MCF 10A (cell line): ENCODE measurements at places on chromosomes 1 and 21. TPM values are rescaled to one million over a fixed set of nuclear protein-coding genes. Genes with fewer than 3 reads are reported as not detected.
A peak's percentile ranks its signal among the peaks of the same experiment; 100 is the strongest.

GRCh38 chr1:48333316-48333715 lies 110.8 kb downstream of the SLC5A9 start:
- no peak for DNase-seq

DNA sequence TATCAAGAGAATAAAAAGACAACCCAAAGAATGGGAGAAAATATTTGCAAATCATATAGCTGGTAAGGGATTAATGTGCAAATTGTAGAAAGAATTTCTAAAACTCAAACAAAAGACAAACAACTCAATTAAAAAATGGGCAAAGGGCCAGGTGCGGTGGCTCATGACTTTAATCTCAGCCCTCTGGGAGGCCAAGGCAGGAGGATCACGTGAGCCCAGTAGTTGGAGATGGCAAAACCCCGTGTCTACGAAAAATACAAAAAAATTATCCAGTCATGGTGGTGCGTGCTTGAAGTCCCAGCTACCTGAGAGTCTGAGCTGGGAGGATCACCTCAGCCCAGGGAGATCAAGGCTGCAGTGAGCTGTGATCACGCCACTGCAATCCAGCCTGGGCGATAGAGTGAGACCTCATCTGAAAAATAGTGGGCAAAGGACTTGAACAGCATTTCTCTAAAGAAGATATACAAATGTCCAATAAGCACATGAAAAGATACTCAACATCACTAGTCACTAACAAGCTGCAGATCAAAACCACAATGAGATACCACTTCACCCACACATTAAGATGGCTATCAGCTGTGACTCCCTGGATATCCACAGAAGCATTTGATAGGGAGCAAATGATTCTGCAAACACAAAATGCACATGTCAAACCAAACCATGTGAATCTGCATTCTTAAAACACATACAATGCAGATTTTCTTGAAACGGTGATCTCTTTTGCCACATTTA lies 20.9 kb downstream of the SLC30A1 start:
- no peak for DNase-seq

Gene GJC2
- total RNA-seq, result 9.0 and 18.5 TPM in 2 replicates

DNA sequence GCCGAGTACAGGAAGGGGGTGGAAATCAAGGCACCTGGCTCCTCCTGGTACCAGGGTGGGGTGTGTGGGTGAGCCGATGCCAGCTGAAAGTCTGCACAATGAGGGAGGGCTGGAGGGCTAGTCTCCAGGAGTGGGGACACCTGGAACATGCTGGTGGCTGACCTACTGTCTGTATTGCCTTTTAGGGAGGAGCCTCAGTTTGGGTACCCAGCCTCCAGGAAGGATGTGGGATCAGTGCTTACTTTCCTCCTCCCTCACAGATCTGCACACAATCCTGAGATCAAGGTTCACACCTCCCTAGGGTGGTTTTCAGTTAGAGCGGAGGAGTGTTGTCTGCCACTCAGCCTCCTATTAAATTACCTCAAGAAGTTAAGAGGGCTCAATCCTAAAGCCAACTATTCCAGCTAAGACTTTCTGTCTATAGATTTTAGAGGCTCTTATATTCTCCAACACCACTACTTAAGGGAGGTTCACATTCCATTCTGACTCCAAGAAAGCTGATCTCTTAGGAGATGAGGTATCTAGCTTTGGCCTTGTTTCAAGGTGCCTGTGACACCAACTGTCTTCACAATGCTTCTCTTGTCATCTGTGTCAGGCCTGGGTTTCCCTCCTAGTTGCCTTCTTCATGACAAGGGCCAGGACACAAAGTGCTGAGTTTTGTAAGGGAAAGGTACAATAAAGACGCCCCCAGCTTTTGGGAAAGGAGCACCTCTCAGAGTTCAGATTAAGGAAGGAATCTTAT lies 15.7 kb downstream of the SSR2 start:
- DNase-seq, result no peak

Gene ST6GALNAC3
- 0.37 and 0.82 TPM in 2 replicates for total RNA-seq

Gene SPRR4
- total RNA-seq, result not detected in 2 replicates

DNA sequence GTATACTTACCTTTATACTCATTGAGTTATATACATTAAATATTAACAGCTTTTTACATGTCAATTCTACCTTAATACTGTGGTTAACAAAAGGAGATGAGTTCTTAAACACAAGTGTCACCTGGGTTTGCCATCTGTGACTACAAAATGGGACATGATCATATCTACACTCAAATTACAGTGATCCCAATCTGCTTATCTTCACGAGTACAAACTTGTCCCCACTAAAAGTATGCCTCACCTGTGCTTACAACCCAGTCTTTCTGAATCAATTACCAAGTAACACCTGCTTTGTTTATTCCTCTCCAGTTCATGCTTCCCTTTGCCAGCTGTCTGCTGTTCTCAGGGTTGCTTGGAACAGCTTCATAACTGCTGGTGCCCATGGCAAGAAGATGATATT lies 8.8 kb downstream of the CD1E start:
- DNase-seq, result no peak

GRCh38 chr1:177632923-177633615 lies 336.8 kb downstream of the SEC16B start:
- DNase-seq, result no peak

Gene NMNAT2
- 4.7 and 10.8 TPM in 2 replicates for total RNA-seq

DNA sequence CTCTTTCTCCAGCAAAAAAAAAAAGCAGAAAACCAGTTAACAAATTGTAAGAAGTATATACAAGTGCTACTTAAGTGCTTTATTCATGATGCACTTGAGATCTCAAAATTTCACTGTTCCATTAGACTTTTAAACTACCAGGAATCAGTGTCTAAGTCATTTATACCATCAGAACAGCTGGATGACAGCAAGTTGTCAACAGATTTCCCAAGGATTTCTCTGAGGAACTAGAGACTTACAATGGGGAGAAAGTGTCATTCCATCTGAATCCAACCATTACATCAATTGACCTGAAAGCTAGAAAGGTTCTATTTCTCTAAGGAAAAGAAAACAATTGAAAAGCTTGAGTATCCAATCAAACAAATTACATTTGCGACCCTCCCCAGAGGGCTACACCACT lies 43.8 kb downstream of the USH2A start:
- no peak for DNase-seq

Gene C1orf141
- total RNA-seq, result not detected in 2 replicates

DNA sequence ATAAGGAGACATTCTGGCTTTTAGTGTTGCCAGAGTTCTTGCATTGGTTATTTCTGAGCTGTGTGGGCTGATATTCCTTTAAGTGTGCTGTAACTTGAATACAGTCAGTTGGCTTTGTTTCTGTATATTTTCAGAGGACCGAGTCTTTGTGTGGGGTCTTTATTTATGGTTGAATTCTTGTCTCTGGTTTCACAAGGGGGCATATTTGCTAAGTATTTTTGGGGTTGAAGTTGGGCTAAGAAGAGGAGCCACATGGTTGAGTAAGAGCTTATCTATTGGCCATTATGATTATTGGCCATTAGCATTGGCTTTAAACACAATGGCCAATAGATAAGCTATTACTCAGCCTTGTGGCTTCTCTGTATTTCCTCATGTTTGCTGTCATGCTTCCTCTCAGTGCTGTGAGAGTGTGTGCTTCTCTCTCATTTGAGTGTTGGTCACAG lies 26.3 kb upstream of the PTGFR start:
- DNase-seq, result no peak

Gene STXBP3
- 47.4 and 58.4 TPM in 2 replicates for total RNA-seq

Gene SLAMF9
- not detected in 2 replicates for total RNA-seq

- no peak for DNase-seq
Observed at GRCh38 chr1:214615871-214616270, 12.9 kb downstream of the CENPF start.

Gene TCP10L
- not detected in 2 replicates for total RNA-seq

DNA sequence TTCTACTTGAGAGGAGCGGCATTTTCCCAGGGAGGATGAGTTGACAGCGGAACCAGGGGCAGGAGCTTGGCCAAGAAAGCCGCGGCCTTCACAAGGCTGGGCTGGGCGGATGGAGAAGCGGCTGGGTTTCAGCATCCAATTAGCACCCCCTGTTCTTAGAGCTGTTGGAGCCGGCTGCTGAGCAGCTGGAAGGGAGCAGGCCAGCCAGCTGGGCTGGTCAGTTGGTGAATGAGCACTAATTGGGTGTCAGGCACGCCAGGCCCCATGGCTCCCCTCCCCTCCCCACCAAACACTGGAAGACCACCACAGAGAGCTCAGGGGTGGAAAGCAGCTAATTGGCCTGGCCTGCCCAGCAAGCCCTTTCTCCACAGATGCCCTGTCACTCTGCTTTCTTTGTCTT lies 245.6 kb downstream of the RRAGC start:
- no peak for DNase-seq

DNA sequence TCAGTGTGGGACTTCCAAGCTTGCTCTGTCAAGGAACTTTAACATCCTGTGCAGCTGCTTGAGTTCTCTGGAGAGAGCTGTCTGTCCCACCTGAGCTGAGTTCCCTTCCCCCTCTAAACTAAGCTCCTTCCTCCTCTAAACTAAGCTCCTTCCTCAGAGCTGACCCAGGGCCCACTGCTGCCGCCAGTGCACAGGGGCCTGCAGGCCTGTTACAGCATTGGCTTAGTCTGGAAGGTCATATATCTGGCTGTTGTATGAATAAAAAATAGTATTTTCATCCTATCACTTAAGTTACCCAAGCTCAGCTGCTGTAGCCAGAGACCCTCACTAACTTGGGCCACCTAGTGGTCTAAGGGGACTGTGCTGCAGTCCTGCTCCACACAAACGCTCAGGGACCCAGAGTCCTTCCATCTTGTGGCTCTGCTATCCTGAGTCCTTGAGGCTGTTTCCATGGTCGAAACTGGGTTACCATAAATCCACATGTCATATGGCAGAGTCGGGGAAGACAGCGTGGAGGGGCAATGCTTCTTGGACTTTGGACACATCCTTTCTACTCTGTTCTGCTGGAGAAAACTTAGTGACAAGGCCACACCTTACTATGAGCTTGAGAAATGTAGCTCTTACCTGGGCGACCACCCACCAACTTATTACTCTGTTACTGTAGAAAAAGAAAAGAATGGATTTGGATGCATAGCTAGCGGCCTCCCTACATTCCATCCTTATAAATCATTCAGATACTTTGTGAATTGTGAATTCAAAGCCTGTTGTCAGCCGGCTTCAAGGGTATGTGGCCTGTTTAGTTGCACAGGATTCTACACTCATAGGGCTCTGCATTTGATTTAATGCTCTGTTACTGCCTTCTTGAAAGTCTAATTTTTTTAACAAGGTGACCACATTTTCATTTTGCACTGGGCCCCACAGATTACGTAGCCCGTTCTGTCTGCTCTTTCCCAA lies 71.4 kb upstream of the GCLM start:
- DNase-seq, result no peak

- peak; percentile 98 for DNase-seq
Observed at GRCh38 chr1:234617986-234618736, 8.2 kb upstream of the IRF2BP2 start.

Gene DCLRE1B
- 6.9 and 8.1 TPM in 2 replicates for total RNA-seq
